Neural progenitor cell (in vitro differentiated cells): ENCODE measurements at places on chromosomes 1 and 21.
A peak's percentile ranks its signal among the peaks of the same experiment; 100 is the strongest.

DNA sequence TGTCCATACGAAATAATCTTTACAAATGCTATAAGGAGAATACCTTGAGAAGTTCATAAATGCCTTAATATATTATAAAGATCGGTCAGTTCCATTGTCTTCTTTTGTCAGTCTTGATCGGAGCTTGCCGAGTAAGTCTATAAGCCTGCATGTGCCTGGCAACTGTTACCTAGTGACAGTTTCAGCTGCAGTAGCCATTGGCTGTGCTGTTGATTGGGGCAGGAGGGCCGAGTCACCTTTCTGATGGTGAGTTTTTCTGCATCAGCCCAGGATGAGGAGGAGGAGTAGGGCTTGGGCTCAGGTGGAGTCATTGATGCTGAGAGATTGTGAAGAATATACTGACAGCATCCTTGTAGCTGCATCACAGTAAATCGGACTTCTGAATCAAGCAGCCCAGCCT lies 1.9 kb upstream of the GPR52 start:
- DNase-seq = peak; percentile 55

DNA sequence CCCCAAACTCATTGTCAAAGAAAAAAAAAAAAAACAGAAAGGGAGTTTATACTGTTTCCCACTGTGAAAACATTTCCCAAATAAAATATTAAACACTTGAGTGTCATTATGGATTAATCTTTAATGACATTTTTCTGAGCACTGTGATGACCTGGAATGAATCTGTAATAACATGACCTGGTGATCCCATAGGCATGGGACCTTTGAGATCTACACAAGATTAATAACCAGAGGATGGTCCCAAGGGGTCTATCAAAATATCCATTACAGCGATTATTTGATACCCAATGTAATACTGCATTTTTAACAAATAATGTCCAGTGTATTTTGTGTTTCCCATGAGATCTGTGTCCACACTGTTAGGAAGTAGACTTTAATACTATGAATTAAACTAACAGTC lies 32.4 kb upstream of the NCAM2 start:
- DNase-seq = no peak

GRCh38 chr1:233677690-233678354 lies 63.9 kb downstream of the KCNK1 start:
- DNase-seq = no peak

DNA sequence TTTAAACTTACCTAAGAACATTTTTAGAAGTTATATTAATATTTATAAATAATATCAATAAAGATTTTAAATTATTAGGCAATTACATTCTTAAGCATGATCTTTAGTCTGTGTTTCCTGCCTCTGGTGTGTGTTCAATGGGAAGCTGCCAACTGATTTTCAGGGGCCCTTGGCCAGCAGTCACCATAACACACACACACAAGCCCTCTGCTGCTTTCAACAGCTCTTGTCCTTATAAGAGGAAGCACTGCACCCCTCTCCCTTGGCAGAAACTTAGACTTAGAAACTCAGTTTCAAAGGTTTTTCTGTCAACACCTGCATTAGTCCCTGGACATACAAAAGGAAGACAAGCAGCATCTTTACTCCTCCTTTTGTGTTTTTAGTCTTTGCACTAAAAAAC lies 81.4 kb downstream of the VAV3 start:
- peak; percentile 11 for DNase-seq

- no peak for DNase-seq
These were observed 264.0 kb upstream of the DPYD start for GRCh38 chr1:98184856-98185255.

- no peak for DNase-seq
These were observed 68.9 kb upstream of the PGBD5 start for GRCh38 chr1:230495076-230495475.

- no peak for DNase-seq
These were observed 107.5 kb downstream of the ODF2L start for GRCh38 chr1:86288586-86289147.

- DNase-seq = no peak
These were observed 10.7 kb downstream of the TRIM46 start for GRCh38 chr1:155184351-155184811.

DNA sequence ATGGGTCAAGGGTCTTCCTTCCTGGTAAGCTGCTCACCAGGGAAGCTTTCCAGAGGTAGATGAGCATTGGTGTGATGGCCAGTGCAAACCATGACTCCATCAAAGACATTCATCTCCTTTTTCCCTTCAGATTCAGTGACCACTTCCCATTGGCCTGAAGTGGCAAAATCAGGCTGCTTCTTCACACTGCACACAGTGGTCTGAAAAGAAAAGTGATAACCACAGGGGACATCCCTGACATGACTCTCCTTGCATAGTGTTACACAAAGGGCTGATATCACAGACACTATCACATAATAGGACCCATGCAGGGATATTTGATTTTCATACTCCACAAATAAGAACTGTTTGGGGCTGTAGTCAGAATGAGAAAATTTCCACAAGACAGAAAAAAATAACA lies 11.9 kb downstream of the FMO5 start:
- DNase-seq = no peak

DNA sequence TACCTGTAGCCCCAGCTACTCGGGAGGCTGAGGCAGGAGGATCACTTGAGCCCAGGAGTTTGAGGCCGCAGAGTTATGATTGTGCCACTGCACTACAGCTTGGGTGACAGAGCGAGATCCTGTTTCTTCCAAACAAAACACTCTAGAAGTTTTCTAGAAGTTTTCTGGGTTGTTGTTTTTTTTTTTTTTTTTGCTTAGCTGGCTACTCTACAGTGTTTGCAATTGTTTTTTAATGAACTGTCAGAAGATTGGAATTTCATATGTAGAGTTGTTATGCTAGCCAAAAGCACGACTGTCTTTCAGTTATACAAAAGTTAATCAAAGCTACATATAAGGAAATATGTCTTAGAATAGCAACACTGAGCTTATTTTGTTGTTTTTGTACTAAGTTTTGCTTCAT lies 30.9 kb upstream of the NEXN start:
- no peak for DNase-seq

DNA sequence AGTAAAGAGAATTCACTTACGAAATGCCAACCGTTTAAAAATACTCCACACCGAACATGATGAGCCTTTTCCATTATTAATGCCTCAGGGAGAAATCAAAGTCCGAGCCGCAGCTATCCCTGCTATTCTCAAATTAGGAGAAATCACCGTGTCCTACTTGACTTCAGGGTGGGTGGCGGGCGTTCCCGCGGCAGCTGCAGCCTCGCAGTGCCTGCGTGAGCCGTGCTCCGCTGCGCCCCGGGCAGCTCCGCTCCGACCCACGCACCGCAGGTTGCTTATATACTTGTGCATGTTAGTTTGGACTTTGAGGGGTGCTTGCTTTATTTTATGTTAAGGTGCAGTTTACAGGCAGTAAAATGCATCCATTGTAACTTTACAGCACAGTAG lies 35.6 kb upstream of the PCBP3 start:
- no peak for DNase-seq

DNA sequence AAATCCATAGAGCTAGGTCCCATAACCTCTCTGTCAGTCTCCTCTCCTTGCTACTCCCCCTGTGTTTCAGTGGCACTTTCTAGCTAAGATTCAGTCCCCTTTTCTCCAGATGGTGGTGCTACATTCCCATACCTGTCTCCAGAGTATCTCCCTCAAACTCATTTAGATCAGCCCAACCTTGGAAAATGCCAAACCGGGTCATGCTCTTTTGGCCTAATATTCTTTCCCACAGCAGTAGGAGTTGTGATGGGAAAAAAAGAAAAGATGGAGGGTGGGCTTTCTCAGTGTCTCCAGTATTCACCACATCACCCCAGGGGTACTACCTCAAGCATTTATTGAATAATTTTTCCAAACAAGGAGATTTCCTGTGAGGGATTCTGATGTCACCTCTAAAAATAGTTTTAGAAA lies 3.2 kb upstream of the RXFP4 start:
- peak; percentile 74 for DNase-seq

GRCh38 chr21:27300770-27301169 lies 333.9 kb upstream of the ADAMTS5 start:
- DNase-seq = no peak

GRCh38 chr1:193066606-193067005 lies 7.2 kb downstream of the RO60 start:
- no peak for DNase-seq

DNA sequence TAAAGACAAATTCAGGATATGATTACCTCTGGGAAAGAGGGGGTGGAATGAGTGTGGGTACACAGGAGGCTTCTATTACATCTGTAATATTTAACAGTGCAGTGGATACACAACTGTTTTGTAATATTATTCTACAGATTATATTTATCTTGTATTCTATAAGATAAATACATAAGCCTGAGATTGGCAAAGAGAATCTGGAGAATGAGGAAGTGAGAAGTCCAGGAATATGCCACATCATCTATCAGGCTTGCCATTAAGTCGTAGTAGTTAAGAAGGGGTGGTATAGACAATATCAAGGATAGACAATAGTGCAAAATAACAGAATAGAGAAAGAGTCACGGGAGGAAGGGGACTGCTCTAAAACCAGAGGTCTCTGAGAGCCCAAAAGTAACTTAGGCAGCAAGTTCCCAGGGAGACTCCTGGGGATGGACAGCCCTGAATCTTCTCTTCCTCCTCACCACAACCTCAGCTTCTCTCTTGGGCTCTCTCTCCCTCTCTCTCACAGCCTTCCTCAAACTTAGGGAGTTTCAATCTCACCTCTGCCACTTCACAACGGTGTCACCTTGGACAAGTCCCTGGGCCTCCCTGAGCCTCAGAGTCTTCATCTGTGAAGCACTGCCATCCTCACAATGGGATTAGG lies 14.0 kb upstream of the PTAFR start:
- DNase-seq = no peak

DNA sequence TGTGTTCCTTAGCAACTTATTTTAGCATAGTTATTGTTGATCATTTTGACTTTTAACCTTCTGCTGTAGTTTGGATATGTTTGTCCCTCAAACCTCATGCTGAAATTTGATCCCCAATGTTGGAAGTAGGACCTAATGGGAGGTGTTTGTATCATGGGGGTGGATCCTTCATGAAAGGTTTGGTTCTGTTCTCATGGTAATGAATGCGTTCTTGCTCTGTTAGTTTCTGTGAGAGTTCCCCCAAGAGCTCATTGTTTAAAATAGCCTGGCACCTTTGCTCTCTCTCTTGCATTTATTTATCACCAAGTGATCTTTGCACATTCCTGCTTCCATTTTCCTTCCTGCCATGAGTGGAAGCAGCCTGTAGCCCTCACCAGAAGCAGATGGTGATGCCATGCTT lies 372.1 kb upstream of the VAMP3 start:
- no peak for DNase-seq

DNA sequence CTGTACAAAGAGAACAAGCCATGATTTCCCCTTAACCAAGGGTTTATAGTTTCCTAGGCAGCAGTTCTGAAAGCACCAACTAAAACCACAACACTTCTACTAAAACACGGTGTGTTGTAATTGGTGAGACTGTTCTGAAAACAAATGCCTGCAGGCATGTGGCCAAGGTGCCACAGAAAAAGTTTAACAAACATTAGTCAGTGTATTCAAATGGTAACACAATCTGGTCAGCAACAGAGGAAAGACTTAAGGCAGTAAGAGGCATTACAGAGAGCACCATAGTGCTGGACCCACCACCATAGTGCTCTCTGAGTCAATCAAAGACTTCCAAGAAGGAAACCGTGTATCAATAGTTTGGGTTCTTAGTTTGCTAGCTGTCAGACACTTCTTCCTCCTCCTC lies 16.7 kb downstream of the SNIP1 start:
- no peak for DNase-seq

DNA sequence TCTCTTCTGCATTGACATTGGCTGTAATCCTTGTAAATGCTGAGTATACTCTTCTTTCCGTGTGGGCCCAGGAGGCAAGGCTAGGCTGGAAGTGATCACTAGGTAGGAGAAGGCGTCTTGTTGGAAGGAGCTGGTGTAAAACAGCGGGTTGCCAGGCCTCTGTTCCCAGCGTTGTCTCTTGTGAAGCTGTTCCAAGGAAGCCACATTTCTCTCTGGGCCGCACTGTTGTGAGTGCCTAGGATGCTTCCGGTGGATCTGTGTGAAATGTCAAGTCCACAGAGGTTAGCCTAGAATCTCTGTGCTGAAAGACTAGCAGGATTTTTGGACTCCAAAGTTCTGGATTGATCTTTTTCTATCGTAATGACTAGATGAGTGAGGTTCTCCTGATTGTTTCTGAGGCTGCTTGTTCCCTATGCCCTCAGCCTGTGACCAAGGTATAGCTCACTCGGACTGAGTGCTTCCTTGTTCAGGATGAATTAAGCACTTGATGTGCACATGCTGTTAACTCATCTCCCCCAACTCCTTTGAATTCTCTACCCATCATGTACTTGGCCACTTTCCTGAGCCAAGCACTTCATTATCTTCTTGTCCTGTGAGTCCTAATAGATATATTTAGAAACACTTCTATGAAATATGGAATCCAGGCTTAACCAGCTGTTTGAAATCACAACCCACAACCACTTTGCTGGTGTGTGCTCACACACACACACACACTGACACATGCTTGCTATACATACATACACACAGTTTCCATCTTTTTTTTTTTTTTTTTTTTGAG lies 63.3 kb downstream of the PBX1 start:
- no peak for DNase-seq

- peak; percentile 17 for DNase-seq
These were observed 58.0 kb downstream of the RBM11 start for GRCh38 chr21:14273736-14274538.

- peak; percentile 44 for DNase-seq
These were observed 1.3 kb downstream of the DYRK1A start for GRCh38 chr21:37367703-37368540.

- no peak for DNase-seq
These were observed 187.5 kb downstream of the HHAT start for GRCh38 chr1:210516092-210516656.

- DNase-seq = peak; percentile 21
These were observed 275.5 kb upstream of the FMN2 start for GRCh38 chr1:239816081-239816782.

GRCh38 chr1:178531887-178532286 lies 19.0 kb downstream of the TEX35 start:
- no peak for DNase-seq

DNA sequence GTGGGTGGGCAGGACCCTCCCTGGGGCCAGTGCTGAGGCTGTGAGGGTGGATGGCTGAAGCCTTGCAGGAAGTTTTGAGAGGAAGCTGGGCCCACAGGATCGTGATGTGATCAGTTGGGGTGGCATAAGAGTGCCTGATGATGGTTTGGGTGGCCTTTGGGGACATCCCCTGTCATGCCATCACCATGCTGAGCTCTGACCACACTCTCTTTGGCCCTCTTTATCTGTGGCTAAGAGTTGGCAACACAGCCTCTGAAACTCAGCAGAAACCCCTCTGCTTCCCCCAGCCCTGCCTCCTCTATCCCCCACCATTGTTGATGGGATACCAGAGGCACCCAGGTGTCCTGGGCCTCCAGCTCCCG lies 19.8 kb downstream of the MIIP start:
- DNase-seq = no peak

DNA sequence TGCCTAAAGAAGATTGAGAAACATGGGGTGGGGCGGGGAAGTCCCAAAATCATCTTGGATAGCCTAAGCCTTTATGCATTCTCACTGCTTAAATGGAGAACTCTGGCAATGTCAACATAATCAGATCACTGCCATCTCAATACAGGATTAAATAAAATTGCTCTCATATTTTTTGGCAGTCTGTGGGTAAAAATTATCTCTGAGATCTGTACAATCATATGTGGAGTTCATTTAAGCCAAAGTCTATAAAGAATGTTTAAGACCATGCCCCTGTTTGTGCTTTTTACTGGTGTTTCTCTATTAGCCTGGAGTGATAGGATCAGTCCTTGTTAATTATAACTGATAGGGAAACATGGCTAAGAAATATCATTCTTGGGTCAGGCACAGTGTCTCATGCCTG lies 136.3 kb downstream of the GPR52 start:
- DNase-seq = no peak
